ENCODE measurements at places on chromosomes 7 and 10.

DNA sequence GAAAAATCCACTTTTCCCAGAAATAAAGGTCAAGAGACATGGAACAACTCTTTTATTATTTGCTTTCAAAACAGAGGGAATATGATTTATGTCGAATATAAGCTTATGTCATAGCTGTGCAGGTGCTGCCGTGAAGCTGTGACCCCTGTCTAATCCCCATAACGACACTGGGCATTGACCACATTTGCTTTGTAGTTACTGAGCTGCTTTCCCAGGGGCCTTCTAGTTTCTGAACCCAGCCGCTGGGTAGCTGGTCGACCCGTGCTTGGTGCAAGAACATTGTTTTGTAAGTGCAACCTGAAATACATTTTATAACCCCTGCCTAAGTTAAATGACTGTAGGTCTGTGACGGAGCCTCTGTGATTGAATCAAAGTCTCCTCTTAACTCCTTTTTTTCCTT lies 144.9 kb upstream of the HDAC9 start:
- DNase-seq, result no peak

DNA sequence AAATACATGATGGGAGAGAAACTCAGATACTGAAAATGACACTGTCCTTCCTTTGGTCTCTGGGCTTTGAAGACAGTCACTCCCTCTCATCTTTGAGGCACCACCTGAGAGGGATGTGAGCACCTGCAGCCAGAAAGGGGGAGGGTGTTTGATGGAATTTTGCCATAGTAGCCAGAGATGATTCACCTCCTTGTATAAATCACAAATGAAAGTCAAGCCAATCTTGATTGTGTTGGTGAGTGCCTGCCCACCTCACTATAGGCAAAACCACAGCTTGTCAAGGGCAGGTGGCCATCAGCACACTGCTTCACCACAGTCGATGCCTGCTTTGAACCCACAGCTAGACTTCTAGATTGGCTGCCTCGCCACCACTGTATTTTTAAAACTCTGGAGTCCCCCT lies 48.2 kb downstream of the PON1 start:
- DNase-seq, result no peak

GRCh38 chr10:110864662-110865140 lies 7.0 kb upstream of the PDCD4 start:
- DNase-seq, result no peak

GRCh38 chr10:57992321-57993077 lies 275.2 kb downstream of the IPMK start:
- no peak for DNase-seq

DNA sequence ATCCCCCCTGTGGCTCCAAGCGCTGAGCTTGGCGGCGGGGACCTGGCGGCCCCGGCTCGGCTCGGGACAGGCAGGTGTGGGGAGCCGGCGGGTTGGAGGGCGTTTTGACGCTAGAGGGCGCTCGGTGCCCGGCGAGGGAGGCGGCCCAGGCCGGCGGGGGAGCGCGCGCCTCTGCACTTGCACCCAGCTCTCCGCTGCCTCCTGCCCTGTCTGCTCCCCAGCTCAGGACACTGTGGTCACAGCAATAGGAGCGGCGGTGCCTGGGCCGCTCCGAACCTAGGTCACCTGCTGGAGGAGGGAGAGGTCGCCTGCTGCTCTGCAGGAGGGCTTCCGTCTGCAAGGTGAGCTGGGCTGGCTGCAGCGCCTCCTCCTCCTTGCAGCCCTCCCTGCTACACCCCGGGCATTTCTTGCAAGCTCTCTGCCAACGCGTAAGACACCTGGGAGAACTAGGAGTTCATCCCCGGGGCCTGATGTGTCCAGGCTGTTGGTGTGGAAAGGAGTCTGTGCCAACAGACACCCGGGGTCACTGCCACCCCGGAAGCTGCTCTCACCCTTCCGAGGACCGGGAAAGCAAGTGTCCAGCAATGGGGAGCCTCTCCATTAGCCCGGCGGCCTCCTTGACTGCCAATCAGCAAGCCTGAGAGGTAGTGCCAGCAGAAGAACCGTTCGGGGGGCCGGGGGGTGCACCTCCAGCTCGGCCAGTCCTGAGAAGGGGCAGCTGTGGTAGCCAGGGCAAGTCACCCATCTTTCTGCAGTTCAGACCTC lies 620.4 kb downstream of the GALNT17 start:
- DNase-seq, result no peak

- no peak for DNase-seq
Observed at GRCh38 chr7:118478931-118479330, 254.4 kb downstream of the ANKRD7 start.

GRCh38 chr7:67858931-67859330 lies 862.3 kb downstream of the TYW1 start:
- no peak for DNase-seq

GRCh38 chr7:135493362-135493761 lies 16.5 kb downstream of the CNOT4 start:
- no peak for DNase-seq

DNA sequence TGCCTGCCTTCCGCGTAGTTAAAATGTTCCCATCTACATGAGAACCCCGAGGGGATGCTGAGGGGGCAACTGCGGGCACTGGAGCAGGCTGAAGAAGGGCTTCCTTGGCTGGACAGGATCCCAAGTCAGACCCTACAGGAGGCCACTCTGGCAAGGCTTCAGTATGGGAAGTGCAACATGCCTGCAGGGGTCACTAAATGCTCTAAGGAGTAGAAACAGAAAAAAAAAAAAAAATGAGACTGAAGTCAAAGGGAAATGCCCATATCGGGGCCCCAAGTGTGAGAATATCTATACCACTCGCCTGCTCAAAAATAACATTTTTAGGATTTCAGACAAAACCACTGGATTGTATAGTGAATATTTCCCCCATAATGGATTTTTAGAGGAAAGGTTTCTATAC lies 33.5 kb downstream of the FAM204A start:
- DNase-seq, result no peak

- DNase-seq, result no peak
Observed at GRCh38 chr7:23242935-23243334, 3.6 kb upstream of the GPNMB start.

DNA sequence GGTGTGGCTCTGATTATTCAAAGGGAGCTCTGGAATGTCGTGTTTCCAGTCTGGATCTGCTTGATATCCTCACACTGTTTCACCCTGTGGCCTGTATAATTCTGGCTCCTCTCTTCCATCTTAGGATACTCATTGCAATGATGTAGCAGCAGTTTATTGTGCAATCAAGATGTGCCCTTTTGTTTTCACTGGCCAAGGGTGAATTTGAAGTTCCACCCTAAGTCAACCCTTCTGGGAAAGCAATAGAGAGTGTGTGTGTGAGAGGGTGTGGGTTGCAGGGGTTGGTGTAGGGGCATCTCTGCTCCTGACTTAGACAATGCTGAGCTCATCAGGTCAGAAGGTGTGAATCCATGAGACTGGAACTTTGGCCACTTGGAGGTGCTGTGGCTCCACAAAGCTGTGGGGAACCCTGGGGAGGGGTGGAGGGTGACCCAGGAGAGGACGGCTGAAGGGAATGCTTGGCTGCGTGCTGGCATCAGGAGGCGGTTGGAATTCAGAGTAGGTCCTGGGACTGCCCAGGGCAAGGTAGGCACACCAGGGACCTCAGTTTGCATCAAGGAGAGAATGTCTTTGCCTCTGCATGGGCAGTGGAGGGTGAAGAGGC lies 118.0 kb upstream of the PRSS58 start:
- no peak for DNase-seq

- no peak for DNase-seq
Observed at GRCh38 chr10:13631594-13631993, 44.8 kb downstream of the PRPF18 start.

GRCh38 chr7:23287612-23288011 lies 11.5 kb upstream of the MALSU1 start:
- DNase-seq, result no peak

DNA sequence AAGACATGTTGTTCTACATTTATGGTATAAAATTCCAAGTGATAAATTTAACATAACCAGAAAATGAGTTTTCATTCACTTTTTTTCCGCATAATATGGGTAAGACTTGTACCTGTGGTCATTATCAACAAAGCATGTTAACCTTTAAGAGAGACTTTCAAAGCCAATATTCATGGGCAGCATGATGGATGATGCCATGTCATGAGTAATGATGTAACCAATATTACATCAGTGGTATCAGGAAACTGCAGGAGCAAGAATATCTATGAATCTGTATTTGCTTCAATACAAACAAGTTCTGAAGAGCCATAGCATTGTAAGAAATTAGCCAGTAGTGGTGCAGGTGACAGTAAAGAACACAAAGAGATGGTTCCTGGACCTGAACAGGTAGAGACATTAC lies 126.9 kb downstream of the C1GALT1 start:
- DNase-seq, result no peak

- no peak for DNase-seq
Observed at GRCh38 chr7:144000020-144000419, at the start of gene OR6B1. Gene OR6B1, plus strand, starts transcription at chr7:144000320. Its CDS starts 3,677 bp downstream, at chr7:144003997.

DNA sequence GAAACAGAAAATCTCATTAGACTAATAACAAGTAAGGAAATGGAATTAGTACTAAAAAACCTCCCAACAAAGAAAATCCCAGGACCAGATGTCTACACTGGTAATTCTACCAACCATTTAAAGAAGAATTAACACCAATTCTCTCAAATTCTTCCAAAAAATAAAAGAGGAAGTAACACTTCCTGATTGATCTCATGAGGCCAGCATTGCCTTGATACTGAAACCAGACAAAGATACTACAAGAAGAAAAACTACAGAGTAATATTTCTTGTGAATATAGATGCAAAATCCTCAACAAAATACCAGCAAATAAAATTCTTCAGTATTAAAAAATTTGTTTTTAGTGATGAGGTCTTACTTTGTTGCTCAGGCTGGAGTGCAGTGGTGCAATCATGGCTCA lies 21.3 kb downstream of the GCK start:
- no peak for DNase-seq

DNA sequence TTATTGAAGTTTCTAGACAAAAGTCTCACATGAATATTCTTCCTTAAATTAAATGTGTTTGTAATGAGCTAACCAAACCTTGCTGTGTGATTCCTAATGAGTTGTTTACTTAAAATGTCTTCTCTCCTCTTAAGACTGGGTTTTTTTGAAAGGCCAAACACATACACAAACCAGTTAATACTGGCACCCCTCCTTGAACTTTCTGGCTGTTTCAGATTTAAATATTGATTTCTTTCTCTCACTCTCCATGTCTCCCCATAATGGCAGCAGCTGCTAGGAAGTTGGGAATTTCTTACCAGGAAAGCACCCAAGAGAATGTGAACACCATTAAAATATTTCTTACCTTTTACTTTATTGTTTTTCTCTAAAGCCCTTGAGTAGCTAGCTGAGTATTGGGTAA lies 11.4 kb upstream of the PTN start:
- DNase-seq, result no peak

DNA sequence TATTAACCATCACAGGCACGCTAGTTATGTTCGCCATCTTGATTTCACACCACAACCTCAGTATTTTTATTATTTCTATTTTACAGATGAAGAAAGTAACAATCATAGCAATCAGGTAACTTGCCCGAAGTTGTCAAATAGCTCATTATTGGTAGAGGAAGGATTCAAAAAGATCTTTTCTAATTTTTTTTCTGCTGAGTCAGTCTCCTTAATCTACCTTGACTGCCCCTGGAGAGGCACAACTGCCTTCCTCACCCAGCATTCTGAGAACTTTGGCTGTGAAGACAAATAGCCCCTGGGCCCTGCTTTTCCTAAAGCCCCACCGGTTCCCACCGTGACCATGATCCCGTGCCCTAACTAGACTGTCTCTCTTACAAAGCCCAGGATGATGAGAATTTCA lies 99.2 kb downstream of the TRIL start:
- DNase-seq, result no peak

GRCh38 chr10:50326757-50327701 lies 75.7 kb upstream of the ASAH2 start:
- DNase-seq, result no peak

- DNase-seq, result no peak
Observed at GRCh38 chr10:70830164-70830563, 14.4 kb downstream of the SGPL1 start.

GRCh38 chr7:111229181-111229740 lies 138.3 kb downstream of the LRRN3 start:
- DNase-seq, result no peak

- DNase-seq, result no peak
Observed at GRCh38 chr7:46979439-46979838, 602.5 kb downstream of the TNS3 start.

GRCh38 chr7:81887098-81888090 lies 117.5 kb upstream of the HGF start:
- no peak for DNase-seq

- DNase-seq, result no peak
Observed at GRCh38 chr10:91689731-91690168, 56.9 kb upstream of the PPP1R3C start.

GRCh38 chr10:106815427-106816043 lies 349.0 kb downstream of the SORCS1 start:
- DNase-seq, result no peak

- no peak for DNase-seq
Observed at GRCh38 chr7:100819586-100819985, 7.7 kb downstream of the EPHB4 start.

- DNase-seq, result no peak
Observed at GRCh38 chr10:29826801-29827450, 192.2 kb upstream of the SVIL start.

DNA sequence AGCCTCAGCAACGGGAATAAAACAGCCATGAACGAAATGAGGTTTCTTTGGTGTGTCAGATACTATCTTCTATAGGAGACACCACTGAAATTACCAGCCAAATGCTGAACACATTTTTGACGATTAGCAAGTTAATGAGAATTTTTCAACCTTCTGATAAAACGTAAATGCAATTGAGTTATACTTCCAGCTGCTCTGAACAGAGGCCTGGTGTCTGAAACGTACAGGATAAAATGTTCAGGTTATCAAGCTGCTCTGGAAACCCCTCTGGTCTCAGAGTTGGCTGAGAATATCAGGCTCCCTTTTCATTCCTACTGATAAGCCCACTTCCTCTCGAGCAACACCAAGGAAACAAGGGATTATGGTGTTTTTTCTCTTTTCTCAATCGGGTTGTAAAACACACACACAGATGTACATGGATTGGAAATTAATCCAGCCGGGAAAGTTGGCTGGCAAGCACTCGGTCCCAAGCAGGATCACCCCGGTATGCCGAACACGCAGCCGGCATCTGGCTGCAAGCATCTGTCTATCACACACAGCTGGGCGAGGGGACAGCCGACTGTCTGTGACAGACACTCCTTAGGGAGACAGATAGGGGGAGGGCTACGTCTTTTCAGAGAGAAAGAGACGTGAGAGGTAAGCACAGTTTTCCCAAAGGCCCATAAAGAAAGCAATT lies 171.8 kb downstream of the PRKAG2 start:
- no peak for DNase-seq

DNA sequence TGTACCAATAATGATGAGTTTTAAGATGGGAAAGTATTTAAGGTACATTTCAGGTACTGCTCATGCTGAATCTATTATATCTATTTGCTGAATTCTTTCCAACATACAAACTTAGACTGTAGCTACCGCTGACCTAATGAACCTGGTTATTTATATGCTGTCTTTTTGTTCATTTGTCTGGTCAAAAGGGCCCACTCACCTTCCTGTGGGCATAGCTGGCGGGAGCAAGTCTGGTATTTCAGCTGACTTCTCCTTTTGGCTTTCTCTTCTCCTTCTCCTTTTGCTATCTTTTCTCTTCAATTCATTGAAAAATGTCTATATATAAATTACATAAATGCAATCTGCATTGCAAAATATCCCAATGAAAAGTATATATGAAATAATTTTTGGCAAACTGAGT lies 9.5 kb downstream of the PLXDC2 start:
- no peak for DNase-seq

All from T-helper 17 cell (primary cell).